Stimulated activated CD4-positive, alpha-beta T cell treated with anti-CD3 and anti-CD28 coated beads, Interleukin-15, amount 100 ng/mL, for 1 hour (primary cell): ENCODE measurements at places on chromosomes 11 and 22.
A peak's percentile ranks its signal among the peaks of the same experiment; 100 is the strongest.

DNA sequence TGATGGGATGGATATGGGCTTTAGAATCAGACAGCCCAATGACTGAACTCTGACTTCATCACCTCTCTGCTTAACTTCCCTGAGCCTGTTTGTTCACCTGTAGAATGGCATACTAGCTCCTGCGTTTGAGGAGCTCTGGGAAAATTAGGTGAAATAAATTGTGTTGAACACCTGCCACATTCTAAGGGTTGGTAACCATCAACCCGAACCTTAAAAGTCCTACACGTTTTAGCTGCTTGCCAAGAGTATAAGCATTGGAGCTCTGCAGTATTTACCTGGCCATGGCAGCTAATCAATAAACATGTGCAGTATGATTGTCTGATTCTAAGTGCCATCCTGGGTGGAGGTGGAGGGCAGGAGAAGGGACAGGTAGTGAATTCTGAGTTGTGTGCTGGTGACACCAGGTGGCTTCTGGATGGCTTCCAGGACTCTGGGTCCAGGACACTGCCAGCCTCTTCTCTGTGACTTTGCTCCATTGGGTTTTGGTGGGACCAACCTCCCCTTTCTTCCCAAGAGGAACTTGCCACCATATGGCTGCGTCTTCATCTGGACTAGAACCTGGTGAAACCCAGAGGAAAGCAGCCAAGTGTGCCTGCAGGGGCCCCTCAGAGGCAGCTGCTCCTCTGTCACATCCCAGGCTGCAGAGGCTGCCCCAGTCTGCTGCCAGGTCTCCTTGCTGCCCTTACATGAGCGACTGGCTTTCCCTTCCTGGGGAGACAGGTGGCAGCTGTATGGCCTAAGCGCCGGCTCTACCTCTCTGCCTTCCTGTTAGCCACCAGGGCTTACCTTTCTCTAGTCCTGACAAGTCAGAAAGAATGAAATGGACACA is 85.6 kb downstream of the CACNG2 start:
- no peak for DNase-seq

DNA sequence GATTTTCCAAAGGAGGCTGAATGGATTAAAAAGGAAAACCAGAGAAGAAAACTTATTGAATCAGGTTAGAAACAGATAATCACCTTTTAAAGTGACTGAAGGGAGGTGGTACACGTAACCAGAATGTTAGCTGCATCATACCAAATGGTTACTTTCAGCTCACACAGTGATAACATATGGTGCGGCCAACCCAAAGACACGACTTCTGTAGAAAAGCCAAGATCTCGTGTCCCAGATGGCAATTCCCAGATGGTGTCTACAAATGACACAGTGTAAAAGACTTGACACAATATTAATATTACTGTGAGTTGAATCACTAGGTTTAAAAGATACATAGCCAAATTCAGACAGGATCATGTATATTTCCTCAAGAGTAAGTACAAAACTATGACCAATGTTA is 5.2 kb downstream of the PPP2R1B start:
- DNase-seq = no peak

- no peak for DNase-seq
These were observed 13.8 kb downstream of the JAML start for GRCh38 chr11:118211006-118211405.

DNA sequence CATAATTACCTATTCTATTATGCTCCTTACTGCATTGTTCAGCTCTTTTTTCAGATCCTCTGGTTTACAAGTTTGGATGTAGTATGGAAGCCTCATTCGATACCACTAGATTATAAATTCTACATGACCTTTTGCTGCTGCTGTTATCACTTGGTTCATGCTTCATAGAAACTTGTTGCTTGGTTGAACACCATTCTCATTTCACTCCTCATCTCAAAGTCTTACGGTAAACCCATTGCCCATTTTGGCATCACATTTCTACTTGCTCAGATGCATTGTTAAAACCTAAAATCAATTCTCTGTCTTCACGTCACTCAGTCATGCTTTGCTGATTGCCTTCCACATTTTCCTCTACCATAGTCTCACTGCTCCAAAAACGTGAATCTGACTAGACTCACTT is 155.5 kb upstream of the DDI1 start:
- no peak for DNase-seq

DNA sequence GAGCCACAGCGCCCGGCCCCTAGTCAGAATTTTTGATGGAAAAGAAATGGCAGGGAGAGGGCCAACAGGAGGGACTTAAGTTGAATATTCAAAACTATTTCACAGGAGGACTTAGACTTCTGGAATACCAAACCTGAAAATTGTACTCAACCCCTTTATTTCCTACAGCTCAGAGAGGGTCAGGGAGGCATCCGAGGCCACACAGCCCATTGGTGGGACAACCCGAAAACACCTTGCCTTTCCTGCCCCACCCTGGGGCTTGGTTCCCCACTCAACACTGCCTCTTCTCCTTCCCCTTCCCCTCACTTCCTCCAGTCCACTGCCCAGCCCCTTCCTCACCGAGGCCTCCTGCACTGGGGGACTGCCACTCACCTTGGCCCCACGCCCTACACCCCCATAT is 1.4 kb downstream of the NAALADL1 start:
- DNase-seq = no peak

DNA sequence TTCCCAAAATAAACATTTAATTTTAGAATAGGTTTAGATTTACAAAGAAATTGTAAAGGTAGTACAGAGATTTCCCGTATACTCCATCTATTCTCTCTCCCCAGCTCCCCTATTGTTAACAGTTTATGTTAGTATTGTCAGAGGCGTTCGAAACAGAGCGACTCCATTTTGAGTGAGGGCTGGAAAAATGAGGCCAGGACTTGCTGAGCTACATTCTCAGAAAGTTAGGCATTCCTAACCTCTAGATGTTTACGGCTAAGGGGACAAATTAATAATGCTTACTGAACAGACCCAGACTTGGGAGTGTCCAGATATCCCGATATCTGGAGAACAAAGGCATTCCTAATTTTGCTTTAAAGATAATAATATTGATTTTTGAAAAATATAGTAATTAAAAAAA is 12.4 kb upstream of the NUP160 start:
- DNase-seq = no peak

DNA sequence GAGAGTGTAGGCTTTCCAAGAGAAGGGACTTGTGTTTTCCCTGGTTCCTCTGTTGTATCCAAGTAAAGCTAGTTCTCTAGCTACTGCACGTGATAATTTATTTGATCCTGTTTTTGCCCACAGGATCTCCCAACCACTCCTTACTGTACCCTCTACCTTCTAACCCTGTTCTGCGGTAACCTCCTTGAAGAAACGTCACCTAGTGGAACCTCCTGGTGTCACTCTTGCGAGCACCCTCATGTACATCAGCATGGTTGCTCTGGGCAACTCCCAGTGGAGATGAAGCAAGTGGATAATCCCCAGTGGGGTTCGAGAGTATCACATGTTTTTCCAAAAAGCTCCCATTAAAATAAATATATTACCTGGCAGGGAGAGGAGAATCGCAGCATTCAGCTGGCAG is 108.9 kb upstream of the CLMP start:
- DNase-seq = no peak

GRCh38 chr11:27064086-27064485 is 23.5 kb downstream of the BBOX1 start:
- DNase-seq = no peak

DNA sequence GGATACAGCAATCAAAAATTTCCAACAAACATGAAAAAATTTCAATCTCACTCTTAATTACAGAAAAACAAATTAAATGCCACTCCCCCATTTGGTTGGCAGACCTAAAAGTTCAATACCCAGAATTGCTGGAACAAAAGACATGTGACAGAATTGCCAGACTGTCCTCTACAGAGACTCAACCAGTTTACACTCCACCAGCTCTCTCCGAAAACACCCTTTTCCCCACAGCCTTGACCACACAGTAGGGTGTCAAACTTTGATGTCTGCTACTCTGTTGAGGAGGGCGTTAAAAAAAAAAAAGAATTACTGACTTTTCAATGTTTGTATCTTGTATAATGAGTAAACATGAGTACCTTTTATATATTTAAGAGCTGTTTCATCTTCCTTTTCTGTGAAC is 44.7 kb upstream of the YPEL1 start:
- no peak for DNase-seq

DNA sequence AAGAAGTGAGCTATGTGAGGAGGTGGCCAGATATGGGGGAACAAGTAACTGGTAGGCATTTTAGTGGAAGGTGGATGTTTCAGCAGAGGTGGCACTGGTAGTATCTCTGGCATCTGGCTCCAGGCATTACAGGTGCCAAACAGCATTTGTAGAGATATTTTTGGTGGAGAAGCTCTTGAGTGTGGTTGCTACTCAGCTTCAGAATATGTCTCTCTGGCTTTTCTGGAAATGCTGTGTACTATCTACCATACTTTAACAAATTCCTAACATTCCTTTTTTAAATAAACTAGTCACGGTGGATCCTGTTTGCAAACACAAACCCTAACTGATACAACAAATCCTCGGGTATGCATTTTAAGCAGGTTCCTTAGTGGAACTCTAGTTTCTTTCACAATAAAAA is 128.0 kb downstream of the BARX2 start:
- DNase-seq = no peak

GRCh38 chr22:45997077-45997776 is 20.3 kb upstream of the WNT7B start:
- DNase-seq = no peak

- DNase-seq = peak; percentile 68
These were observed 36.0 kb upstream of the CSNK1E start for GRCh38 chr22:38353142-38353629.

DNA sequence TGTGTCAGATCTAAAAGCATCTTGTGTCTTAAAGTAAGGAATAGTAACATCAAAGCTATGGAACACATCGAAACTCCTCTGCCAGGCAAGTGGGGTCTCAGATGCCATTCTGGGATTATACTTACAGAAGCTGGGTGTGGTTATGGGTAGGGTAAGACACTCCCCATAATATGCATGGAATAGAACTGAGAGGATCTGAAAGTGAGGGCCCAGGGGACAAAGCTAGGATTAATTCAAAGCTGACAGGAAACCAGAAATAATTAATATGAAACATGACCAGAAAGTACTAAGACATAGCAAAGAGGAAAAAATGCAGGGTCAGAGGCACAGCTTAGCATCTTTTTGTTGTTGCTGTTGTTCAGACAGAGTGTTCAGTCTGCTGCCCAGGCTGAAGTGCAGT is 40.2 kb upstream of the EED start:
- no peak for DNase-seq

- no peak for DNase-seq
These were observed 65.1 kb upstream of the SLC35C1 start for GRCh38 chr11:45739866-45740265.

DNA sequence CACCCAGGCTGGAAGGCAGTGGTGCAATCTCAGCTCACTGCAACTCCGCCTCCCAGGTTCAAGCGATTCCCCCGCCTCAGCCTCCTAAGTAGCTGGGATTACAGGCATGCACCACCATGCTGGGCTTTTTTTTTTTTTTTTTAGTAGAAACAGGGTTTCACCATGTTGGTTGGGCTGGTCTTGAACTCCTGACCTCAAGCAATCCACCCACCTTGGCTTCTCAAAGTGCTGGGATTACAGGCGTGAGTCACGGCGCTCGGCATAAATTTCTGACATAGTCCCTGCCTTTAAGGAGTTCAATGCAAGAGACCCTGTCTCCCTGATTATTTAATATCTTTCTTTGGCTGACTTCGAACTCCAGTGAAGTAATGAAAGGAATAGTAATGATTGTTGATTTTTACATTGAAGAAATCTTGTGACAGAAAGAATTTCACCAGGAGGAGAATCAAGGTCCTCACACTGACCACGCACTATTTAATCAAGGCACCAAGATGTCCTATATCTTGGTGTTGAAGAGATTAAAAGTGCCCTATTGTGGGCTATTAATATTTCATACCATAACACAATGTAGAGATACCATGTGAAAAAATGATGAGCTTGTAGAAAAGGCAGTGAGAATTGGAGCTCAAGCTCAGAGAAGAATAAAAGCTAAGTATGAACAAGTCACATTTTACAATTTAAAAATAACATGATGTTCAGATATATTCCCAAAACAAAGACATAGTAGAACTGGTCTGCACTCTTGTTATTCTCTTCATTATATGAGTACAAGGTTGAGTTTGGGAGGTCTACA is 71.6 kb upstream of the BLID start:
- no peak for DNase-seq

DNA sequence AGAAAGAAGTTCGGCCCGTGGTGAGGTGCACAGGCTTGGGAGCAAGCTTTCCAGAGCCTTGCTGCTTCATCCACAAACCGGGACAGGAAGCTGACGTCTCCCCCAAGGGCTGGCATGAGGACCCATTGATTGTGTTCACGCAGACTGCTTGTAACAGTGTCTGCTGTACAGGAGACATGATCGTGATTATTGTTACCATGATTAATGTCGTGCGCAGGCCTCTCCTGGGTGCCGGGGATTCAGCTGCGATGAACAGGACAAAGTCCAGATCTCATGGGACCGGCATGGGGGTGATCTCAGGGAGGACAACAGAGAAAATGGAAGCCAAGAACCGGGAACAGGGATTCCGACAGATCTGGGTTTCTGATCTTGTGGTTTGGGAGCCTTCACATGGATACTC is 219.9 kb downstream of the BRD1 start:
- no peak for DNase-seq

DNA sequence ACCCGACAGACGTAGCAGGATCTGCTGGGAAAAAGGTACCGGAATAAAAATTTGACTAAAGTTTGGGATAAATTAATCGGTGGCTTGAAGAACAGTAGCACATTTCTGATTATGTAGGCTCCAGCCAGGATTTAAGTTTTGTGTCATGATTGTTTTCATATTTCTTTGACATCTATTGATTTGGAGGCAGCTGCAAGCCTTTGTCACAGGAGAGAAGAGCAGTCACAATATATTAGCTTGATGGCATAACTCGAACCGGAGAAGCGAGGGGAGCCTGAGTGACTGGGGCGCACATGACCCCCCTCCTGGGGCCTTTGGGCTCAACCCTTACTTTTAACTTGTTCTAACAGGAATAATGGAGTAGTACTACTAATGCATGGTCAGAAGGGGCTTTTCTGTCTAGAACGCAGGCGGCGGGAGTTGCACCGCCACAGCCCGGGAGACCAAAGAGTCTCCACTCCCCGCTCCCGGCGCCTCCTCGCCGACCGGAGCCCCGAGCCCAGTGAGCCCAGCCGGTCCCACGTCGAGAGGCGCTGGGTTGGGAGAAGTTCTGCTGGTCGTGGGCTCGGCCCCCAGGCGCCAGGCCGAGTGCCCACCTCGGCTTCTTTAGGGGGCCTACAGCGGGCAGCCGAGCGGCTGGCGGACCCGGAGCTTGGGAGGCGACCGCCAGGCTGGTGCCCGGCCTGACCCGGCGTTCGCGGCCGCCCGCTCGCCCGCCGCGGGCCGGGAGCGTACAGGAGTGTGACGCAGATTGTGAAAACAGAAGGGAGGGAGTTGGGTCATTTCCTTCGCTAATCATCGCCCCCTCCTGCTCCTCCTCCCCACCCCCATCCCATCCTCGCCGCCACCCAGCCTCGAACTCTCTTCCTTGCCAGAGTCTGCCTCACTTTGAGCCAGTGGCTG is 15.7 kb upstream of the PAX6 start:
- no peak for DNase-seq

GRCh38 chr22:47225931-47226633 is 463.6 kb downstream of the TBC1D22A start:
- DNase-seq = no peak
